ENCODE measurements at places on chromosomes 5 and 9.
A peak's percentile ranks its signal among the peaks of the same experiment; 100 is the strongest.

DNA sequence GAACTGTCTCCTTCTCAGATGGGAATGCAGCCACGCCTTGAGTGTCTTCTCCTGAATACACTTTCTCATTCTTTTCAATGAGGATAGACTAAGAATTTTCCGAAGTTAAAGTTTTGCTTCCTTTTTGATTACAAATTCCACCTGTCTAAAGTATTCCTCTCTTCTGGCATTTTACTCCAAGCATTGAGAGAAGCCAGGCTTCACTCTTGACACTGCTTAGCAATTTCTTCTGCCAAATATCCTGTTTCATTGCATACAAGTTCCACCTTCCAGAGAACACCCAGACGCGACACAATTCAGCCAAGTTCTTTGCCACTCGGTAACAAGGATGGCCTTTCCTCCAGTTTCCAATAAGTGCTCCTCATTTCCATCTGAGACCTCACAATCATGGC is 35.6 kb upstream of the COL5A1 start:
- DNase-seq: no peak

DNA sequence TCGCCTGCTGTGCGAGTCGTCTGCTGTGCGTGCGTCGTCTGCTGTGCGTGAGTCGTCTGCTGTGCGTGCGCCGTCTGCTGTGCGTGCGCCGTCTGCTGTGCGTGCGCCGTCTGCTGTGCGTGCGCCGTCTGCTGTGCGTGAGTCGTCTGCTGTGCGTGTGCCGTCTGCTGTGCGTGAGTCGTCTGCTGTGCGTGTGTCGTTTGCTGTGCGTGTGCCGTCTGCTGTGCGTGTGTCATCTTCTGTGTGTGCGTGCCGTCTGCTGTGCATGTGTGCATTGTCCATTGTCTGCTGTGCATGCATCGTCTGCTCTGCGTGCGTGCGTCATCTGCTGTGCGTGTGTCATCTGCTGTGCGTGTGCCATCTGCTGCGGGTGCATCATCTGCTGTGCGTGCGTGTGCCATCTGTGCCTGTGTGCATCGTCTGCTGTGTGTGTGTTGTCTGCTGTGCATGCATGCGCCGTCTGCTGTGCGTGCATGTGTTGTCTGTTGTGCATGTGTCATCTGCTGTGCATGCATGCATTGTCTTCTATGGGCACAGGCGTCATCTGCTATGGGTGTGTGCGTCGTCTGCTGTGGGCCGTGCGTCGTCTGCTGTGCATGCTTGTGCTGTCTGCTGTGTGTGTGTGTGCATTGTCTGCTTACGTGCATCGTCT is 68.6 kb upstream of the IRX4 start:
- DNase-seq: no peak

DNA sequence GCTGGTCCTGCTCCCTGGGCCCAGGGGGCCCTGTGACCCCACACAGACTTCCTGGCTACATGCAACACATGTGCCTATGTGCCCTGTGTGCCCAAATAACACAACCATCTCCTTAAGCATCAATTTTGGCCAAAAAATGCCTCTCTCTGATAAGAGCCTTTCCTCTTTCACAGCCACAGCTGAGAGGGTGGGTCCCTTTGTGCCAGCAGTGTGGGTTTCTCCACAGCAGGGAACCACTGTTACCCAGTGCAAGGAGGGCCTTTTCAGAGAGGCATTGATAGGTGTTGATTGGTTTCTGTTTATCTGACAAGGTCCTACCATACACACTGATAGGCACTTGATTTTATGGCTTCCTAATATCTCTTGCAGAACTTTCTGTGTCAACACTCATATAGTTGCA is 42.7 kb downstream of the SYK start:
- no peak for DNase-seq

DNA sequence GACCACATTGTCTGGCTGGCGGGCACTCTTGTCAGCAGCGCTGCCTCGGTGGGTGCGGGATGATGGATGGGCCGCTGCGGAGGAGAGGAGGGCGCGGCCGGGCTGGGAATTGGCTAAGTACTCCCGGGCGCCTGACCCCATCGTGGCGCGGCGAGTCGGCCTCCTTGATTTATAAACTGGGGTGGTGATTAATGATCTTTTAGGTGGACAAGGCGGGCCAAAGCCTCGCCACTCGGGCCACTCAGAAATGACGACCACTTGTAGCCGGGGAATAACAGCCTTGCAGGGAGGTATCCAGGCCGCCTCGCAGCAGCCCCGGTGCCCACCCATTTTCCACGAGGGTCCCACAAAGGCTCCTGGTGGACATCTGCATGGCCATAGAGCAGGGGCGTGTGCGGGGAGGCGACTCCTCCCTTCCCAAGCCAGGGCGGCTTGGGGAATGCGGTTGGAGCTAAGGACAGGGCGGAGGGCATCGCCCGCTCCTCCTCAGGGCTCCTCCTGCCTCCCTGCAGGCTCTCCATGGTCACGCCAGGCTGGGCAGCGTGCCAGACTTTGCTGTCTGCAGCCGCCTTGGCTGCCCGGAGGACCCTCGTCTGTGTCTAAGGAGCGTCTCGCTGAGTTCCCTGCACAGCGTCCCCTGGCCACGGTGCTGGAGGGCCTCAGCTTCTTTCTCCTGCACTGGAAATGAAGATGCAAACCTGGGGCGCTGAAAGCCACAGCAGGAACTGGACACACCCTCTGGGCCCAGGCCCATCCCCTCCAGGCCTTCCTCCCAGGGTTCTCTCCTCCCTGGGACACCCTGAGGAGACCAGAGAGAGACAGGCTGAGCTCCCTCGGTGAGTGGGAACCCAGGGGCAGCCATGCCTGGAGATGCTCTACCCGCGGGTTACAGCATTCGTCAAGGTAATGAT is 287.4 kb upstream of the IRX4 start:
- DNase-seq: no peak

DNA sequence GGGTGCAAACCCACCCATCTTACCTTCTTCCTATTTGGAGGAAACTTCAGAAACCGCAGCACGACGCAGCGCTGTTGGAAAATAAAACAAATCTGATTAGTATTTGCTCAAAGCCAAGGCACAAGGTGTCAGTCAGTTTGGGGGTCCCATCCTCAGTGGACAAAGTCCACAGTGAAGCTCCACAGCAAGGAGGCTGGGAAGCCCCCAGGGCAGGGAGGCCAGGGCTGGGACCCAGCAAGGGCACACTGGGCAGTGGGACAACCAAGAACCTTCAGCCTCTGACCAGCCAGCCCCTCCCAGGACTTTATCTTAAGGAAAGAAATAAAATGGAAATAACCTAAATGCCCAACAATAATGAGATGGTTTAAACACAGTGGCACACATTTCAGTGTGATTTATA is 11.3 kb downstream of the IPPK start:
- no peak for DNase-seq

- DNase-seq: no peak
Observed at GRCh38 chr9:36092509-36093215, 43.9 kb upstream of the GLIPR2 start.

- no peak for DNase-seq
Observed at GRCh38 chr5:29547236-29547865, 1646.1 kb upstream of the CDH6 start.

DNA sequence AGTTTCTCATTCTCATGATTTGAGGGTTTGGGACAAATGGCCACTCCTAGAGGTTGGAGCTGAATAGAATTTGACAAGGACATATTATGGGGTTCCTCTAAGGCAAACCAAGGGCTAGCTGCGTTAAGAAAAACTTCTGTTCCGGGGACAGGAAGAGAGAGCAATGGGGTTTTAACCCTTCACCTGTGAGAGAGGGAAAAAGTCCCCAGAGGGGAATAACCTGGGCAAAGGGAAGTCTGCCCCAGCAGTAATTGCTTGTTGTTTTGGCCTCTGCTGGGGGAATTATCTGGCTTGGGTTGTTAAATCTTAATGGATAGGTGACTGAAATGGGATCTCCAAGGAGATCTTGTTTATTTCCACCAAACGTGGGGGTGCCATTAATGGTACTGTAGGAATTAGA is 110.1 kb upstream of the MOCS2 start:
- no peak for DNase-seq

DNA sequence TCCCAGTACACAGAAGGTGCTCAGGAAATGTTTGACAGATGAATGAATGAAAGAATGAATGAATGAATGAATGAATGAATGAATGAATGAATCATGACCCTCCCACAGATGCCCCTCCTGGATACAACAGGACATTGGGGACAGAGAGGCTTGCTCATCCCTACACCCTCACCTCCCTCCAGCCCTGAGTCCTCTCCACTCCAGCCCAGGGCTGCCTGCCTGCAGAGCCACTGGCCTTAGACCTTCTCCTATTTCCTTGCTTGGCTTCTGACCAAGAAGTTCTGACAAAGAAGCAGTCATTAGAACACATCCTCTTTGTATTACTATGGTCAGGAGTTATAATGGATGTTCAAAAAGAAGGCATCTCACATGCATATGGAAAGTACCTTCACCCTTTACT is 240.7 kb upstream of the DAPK1 start:
- DNase-seq: no peak

GRCh38 chr5:108149369-108149768 is 232.5 kb downstream of the FBXL17 start:
- DNase-seq: no peak

DNA sequence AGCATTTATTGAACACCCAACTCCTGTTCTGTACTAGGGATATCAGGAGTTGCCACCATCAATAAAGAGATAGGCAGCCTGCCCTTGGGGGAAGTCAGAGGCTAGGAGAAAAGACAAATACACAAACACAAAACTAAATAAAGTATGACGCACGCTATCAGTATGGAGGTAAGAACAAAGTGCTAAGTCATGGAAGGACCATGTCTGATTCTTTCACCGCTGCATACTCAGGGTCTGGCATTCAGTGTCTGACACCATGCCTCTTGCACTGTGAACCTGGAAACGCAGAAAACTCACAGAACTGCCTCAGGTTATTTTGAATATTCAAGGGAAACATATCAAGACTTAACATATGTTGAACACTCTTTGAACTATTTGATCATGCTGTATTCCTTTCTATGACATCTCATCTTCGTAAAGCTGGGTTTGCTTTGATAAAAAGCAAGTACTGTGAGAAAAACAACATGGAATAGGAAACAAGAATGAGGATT is 65.3 kb downstream of the ADAMTSL1 start:
- DNase-seq: no peak

DNA sequence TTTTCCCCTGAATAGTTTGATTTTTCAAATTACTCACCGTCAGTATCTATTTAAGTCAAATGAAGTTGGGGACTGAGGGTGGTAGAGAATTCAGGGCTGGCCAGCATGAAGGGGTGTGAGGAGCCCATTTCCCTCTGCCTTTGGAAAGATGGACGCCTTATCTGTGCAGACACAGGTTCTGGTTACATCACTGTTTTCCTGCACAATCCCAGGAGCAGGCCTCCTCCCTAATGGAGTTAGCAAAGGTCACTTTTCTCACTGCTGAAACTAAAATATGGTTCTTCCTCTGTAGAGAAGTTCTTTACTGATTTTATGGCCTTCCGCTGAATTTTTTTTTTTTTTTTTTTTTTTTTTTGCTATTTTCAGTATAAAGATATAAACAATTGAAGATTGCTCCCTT is 69.1 kb downstream of the FOXD1 start:
- DNase-seq: no peak

- no peak for DNase-seq
Observed at GRCh38 chr5:79107020-79107796, 4.4 kb upstream of the BHMT start.

DNA sequence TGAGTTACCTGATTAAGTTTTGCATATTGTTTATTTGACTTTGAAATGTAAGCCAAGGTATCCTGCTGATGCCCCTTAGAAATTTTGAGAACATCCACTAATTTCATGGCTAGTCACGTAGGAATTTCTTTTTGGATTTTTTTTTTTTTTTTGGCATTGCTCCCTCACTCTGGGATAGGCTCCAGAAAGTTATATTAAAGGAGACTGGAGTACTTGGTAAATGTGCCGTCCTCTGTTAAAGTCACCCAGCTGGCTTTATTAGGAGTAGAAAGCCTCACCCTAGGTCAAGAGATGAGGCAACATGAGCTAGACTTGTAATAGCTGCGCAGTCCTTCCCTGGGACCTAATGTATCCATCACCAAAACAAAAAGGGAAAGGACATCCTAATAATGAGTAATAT is 3.1 kb downstream of the KCTD16 start:
- DNase-seq: no peak

- no peak for DNase-seq
Observed at GRCh38 chr5:38925154-38925925, 79.5 kb downstream of the OSMR start.

GRCh38 chr9:110183208-110184145 is 24.5 kb downstream of the C9orf152 start:
- peak; percentile 24 for DNase-seq

DNA sequence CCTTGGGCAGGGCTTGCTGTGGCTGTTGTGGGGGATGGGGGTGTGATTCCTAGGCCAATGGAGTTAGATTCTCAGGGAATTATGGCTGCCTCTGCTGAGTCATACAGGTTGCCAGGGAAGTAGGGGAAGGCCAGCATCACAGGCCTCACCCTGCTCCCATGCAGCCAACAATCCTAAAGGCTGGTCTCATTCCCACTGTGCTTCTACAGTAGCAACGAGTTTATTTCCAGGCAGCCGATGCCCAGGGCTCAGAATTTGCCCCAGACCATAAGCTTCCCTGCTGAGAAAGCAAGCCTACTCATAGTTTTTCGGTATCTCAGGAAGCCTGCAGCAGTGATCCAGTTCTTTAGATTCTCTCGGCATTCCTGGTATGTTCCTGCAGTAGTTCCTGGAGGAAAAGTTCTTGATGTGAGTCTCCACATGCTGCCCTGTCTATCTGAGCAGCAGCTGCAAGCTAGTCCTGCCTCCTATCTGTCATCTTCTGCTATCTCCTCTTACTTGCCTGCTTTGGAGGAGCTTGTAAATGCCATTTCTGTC is 59.3 kb upstream of the SELENOP start:
- DNase-seq: no peak

DNA sequence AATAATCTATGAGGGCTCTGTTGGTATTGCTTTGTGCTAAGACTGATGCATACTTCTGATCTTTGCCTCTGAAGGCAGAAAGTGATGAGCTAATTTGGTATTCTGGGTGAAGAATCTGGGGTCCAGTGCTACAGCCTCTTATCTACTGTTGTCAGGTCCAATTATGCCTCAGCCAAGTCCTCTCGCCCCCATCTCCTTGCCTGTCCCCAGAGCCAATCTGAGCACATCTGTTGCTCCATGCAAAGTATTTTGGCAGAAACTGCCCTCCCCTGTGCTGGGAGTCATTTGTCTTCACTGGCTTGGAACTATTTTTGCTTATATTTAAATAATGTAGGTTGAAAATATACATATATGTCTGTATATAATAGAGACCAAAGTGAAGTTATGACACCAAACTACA is 23.4 kb downstream of the LSM11 start:
- DNase-seq: no peak
